ENCODE measurements at places on chromosomes 4 and X.

GRCh38 chr4:39631700-39632079 lies 7.0 kb downstream of the SMIM14 start:
- DNase-seq: no peak

DNA sequence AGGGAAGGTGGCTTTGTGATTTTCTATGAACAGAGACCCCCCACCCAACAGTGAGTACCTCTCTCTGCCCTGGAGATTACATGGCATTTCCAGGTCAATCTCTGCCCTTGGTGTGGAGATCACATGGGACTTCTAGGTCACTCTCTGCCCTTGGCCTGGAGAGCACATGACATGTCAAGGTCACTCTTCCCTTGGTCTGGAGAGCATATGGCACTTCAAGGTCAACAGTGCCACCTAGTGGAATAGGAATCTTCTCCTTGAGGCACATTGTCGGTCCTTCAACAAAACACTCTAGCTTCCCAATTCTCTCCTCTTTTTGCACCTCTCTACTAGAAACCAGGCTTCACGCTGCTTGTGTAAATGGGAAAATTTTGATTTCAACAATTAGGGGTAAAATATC lies 66.2 kb upstream of the TACR3 start:
- peak; percentile 68 for DNase-seq

- DNase-seq: peak; percentile 40
Measured at GRCh38 chr4:2042204-2042946, 16.8 kb upstream of the NAT8L start.

DNA sequence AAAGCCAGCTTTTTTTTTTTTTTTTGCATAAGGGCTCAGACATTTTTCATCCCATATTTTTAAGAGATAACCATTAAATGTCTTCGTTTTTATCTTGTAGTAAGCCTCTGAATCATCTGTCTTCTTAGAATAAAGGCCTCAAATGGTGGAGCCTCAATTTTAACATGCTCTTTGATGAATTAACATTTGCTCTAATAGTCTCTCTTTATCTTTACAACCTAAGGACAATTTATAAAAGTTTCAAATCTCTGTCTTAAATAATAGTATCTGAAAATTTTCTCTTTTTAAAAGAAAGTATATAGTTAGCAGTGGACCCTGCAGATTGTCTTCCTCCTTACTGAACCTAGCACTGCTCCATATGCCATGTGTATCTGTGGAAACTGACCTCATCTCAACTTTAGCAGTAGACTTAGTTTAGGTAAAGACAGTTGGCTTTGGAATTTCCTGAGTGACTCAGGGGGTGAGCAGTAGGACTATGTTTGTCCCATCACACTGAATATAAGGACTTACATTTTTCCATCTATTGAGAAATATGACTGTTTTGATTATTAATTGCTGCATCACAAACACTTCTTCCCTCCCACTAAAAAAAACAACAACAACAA lies 1658.0 kb downstream of the STIM2 start:
- DNase-seq: no peak

DNA sequence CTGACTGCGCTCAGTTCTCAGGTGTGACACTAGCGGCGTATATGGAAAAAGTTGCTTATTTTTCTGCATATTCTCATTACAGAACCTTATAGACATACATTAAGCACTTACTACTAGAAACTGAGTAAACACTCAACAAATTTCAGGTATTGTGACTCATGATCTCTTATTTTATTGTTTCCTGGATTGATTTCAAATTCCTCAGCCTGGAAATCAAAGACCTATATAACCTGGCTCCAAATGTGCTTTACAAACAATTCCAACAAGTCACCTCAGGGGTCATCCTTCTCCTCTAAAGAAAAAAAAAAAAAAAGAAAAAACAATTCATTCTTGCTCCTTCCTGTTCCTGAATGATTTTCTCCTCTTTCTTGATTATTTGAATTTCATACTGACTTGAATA lies 152.3 kb downstream of the ADAM29 start:
- DNase-seq: no peak

GRCh38 chr4:75769036-75769435 lies 44.7 kb downstream of the USO1 start:
- no peak for DNase-seq

DNA sequence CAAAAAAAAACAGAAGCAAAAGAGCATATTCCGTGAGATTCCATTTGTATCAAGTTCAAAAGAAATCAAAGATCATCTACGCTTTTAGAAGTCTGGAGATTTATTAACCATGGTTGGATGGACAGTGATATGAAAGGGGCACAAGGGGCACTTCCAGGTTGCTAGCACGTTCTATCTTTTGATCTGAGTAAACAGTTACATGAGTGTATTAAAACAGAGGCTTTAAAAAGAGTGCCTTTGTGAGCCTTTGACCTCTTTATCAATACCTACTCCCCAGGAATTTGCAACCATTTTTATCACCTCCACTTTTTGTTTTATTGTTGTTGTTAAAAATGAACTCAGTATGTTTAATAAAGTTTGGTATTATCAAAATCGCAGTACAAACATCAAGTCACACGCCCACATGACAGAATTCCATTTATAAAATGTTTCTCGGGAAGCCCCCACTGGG lies 72.4 kb upstream of the UCP1 start:
- DNase-seq: no peak

DNA sequence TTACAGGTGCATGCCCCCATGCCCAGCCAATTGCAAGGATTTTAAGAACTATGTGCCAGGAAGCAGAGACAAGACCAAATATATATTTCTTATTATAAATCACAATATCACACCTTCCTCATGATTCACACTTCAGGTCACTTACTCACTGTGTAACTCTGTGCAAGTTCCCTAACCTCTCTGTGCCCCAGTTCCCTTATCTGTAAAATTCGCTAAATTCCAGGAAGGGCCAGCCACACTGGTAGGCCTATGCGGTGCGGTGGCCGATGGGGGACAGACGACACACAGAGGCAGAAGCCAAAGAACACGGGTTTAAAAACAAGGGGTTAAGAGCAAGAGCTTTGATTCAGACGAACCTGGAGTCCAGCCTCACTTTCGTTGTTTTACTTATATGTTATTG lies 2.8 kb downstream of the TRIM2 start:
- DNase-seq: no peak

DNA sequence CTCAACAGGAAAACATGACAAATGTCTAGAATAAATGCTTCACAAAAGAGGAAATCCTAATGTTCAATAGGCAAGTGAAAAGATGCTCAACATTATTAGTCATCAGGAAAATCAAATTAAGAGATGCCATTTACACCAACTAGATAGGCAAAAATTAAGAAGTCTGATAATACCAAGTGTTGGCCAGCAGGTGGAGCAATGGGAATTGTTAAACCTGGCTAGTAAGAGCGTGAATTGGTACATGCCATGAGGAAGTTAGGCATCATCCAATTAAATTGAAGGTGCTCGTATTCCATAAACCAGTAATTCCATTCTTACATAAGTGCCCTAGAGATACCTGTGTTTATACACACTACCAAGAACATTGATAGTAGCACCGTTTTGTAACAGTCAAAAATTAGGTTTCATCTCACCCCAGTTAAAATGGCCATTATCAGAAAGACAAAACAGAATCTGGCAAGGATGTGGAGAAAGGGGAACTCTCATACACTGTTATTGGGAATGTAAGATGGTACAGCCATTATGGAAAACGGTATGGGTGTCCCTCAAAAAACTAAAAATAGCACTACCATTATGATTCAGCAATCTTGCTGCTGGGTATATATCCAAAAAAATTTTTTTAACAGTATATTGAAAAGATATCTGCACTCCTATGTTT lies 14.0 kb upstream of the ZCCHC18 start:
- peak; percentile 78 for DNase-seq

DNA sequence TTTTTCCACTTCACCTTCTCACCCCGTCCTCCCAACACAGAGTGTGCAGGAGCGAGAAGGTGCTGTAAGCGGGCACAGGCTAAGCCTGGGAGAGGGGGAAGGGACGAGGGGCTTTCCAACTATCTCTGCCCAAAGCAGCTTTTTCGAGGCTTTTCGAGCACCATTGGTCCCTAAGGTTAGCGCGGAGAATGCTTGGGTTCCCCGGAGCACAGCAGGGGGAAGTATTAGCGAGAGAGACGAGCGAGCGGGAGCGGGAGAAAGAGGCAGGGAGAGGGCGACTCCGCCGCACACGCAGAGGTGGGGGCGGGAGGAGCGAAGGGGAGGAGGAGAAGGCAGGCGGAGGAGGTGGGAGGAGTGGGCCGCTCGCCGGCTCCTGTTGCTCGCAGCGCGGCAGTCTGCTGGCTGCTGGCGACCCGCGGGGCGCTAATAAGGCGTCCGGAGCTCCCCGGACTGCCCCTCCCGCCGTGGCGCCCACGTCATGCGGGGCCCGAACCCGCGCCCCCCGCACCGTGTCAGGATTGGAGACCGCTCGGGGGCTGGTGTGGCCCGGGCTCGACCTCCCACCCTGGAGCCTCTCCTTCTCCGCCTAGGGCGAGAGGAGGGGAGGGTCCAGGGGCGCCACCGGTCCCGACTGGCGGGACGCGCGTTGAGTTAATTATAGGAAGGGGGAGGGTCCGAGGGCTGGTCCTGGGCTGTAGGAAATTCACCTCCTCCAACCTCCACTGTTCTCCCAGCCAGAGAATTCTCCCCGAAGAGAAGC lies at the start of gene ADAMTS3:
Gene ADAMTS3, minus strand, starts transcription at position 263 of the 760 bp plus-strand sequence. CDS start 459 bp downstream, outside the sequence.
- peak; percentile 90 for DNase-seq

DNA sequence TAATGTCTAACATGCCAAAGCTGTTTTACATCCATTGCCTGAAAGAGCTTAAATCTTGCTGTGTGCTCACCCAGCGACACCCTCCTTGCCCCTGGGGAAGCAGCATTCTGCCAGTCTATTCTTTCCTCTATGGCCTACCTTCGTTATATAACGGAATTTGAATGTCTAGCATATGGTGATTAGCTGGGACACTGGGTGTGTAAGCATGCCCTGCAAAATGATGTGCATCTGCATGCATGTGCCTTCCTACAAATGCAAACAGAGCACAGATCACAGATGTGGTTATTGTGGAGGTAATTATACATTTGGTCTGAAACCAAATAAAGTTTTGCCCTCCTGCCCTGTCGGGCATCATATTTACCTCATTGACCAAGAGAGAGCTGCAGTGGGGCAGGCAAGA lies 90.8 kb downstream of the NHS start:
- no peak for DNase-seq

DNA sequence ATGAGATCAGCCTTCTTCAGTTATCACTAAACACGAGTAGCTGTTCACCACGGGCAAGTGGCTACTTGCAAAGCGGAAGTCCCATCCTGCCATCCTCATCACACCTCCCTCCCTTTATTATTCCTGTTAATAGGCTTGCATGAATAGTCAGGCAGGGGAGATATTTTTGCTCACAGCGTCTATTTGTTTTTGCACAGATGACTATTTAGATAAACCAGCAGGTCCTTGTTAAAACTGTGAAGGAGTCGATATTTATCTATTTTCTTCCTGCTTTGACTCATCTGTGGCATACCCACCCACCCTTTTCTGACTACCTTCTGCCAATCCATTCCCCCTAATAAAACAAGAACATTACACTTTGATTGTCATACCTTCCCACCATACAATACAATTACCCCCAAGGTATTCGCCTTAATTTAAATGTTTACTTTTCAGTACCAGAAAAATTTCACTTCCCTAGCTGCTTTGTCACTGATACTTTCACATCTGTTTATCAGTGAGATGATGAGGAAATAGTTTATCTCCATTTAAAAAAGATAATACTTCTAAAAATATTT lies 96.6 kb upstream of the BANK1 start:
- no peak for DNase-seq

Data from hematopoietic multipotent progenitor cell treated with erythropoietin and hydrocortisone succinate and interleukin-3 and kit ligand, for 4 days (in vitro differentiated cells).